Aorta (tissue), 5 donors: ENCODE measurements at places on chromosomes 5 and 9. TPM values are rescaled to one million over a fixed set of nuclear protein-coding genes. Genes with fewer than 3 reads are reported as not detected.
A peak's percentile ranks its signal among the peaks of the same experiment; 100 is the strongest.

Gene IL4
- not detected for total RNA-seq

- H3K4me1 ChIP-seq, result no peaks in the 10 kb centered on the region
- H3K27me3 ChIP-seq, result no peaks in the 10 kb centered on the region
- no peak overlapping the region for H3K27ac ChIP-seq
- no peak overlapping the region for H3K4me3 ChIP-seq
Observed at GRCh38 chr9:95880021-95880690, 4.7 kb downstream of the ERCC6L2 start.

Gene LCN1
- not detected for total RNA-seq

DNA sequence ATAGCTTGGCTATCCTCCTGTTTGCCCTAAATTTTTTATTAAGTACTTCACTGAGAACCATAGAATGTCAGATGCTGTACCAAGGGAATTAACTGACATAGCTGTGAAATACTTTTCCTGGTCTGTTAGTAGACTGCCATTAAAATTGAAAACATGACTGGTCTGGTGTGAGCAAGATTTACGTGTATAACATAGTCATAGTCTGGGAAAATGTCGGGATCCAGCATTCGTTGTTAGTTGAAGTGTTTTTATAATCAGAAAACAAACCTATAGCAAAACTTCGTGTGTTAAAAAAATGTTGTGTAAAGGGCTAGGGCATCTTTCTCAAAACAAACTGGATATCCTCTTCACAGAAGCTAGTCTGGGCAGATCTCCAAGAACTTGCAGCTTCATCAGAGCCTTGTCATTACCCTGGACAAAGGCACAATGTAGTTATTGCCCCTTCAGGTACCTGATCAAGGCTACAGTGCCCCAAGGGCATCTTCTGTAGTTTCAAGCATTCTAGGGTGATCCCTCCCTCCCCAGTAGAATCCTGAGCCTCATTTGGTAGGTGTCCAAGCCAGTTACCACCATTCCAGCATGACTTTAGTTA, 454.2 kb upstream of the SGCD start:
- H3K4me3 ChIP-seq, result no peak overlapping the region
- no peaks in the 10 kb centered on the region for H3K4me1 ChIP-seq
- no peak overlapping the region for H3K27ac ChIP-seq
- no peaks in the 10 kb centered on the region for H3K36me3 ChIP-seq
- no peaks in the 10 kb centered on the region for H3K27me3 ChIP-seq

- DNase-seq, result no peak
- no peaks in the 10 kb centered on the region for H3K4me1 ChIP-seq
- no peaks in the 10 kb centered on the region for H3K27me3 ChIP-seq
- no peaks in the 10 kb centered on the region for H3K36me3 ChIP-seq
- H3K27ac ChIP-seq, result no peak overlapping the region
- no peak overlapping the region for H3K4me3 ChIP-seq
Observed at GRCh38 chr9:71302776-71303175, 181.4 kb upstream of the TRPM3 start.

- no peak overlapping the region for H3K4me3 ChIP-seq
- H3K27me3 ChIP-seq, result no peaks in the 10 kb centered on the region
- no peak overlapping the region for H3K27ac ChIP-seq
- H3K36me3 ChIP-seq, result peaks cover 2% of the 10 kb centered on the region
- no peak for DNase-seq
- H3K4me1 ChIP-seq, result no peaks in the 10 kb centered on the region
Observed at GRCh38 chr9:114349713-114350480, 20.2 kb downstream of the ORM2 start.

DNA sequence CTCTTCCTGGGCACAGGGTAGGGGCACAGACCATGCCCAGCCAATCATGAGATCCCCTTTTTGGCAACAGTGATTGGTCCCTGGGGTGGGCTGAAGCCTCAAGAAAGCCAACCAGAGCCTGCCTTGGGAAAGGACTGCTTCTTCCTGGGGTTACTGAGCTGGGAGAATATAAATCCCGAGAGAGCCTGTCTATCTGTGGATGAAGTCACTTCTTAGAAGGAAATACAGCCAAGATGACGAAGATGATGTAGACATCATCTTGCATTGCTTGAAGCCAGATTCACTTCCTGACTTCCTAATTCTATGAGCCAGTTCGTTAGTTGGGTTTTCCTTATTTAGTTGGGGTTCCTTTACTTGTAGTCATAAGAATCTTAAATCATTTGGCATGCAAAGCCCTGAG, 50.1 kb upstream of the PWWP2A start:
- no peaks in the 10 kb centered on the region for H3K27me3 ChIP-seq
- no peaks in the 10 kb centered on the region for H3K36me3 ChIP-seq
- no peak for DNase-seq
- H3K4me1 ChIP-seq, result no peaks in the 10 kb centered on the region
- H3K27ac ChIP-seq, result peak overlapping the region; percentile 23

Gene OMD
- 43.3 TPM for total RNA-seq

DNA sequence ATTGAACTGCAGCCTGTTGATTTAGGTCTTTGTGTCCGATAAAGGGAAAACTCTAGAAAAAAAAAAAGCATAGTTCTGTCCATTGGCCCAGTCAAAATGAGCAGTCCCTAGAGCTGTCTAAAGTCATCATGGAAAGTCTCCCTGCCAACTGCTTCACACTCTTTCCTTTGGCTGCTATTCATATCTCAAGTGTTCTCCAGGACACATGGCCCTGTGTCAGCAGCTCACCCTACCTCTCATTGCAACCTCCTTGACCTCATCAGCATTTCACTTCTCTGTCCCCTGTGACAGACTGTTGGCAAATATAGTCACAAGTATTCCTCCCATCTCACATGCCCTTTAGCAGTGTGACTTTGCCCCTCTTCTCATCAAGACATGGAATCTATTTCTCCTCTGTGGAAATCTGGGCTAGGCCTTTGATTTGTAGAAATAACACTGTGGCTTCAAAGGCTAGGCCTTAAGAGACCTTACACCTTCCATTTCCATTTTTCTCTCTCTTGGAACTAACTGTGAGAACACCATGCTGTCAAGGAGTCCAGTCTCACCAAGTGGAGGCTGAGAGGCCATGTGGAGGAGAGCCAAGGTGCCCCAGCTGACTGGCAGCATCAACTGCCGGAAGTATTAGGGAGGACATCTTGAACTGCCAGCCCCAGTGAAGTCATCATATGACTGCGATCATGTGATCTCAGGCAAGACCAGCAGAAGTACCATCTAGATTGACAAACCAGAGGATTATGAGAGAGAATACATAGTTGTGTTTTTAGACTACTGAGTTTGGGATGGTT, 149.4 kb upstream of the TARS1 start:
- DNase-seq, result no peak
- H3K4me1 ChIP-seq, result no peaks in the 10 kb centered on the region
- H3K4me3 ChIP-seq, result no peak overlapping the region
- peak overlapping the region; percentile 73 for H3K27ac ChIP-seq

Gene SLC6A3
- total RNA-seq, result 0.30 TPM

DNA sequence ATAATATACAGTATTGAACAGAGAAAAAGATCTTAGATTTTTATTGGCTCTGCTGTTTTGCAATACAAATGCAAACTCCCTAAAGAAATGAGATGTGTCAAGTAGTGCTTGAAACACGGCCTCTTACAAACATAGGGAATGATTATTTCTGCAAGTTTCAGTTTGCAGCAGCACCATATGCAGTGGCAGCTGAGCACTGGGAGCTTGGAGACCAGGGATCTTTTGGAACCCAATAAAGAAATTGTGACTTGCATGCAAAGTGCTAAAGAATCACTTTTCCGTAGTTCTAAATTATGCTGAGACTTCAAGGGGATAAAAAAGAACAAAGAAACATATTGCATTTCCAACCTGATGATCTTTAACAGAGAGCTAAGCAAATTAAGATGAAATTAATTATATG, 674.6 kb upstream of the ZNF608 start:
- no peaks in the 10 kb centered on the region for H3K4me1 ChIP-seq
- H3K27me3 ChIP-seq, result no peaks in the 10 kb centered on the region
- H3K4me3 ChIP-seq, result no peak overlapping the region
- H3K27ac ChIP-seq, result no peak overlapping the region
- no peak for DNase-seq

Gene PHF24
- 0.88 TPM for total RNA-seq

DNA sequence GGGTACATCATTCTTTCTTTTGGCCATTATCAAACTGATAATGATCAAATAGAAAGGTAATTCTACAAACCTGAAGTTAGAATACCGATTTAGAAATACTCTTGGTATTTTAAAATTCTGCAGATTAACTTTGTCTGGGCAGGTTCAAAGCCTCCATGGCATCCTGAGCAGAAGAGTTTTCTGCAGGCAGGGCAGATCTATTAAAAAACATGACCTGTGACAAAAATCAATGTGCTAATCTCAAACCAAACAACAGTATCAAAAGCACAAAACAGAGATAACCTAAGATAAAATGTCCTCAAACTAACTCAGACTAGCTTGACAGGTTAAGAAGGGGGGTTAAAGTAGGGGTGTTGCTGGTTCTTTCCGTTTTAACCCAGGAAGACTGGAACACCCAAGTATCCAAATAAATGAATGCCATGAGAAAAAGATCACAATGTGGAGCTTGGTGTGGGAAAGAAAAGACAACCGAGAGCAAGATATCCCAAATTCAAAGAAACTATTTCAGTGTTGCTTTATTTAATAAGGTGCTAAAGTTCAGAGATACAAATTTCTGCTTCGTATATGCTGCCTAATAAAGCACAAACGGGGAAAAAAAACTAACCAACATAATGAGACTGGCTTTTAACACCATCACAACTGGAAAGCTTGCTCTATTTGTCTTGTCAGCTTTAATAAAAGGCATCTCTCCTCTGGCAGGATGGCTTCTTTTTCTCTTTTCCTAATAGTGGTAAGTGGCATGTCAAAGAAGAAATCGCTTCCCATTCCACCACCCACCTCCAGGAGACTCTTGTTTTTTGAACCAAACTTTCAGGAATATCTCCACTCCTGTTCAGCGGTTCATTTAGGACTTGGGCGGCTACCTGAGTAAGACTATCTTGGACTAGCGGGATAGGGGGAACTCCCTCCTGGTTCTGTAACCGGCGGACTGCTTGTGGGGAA, 2.3 kb downstream of the EFNA5 start:
- H3K36me3 ChIP-seq, result no peaks in the 10 kb centered on the region
- no peaks in the 10 kb centered on the region for H3K4me1 ChIP-seq
- DNase-seq, result no peak
- peak overlapping the region; percentile 85 for H3K4me3 ChIP-seq
- no peaks in the 10 kb centered on the region for H3K27me3 ChIP-seq

- no peaks in the 10 kb centered on the region for H3K36me3 ChIP-seq
- no peak for DNase-seq
- no peak overlapping the region for H3K4me3 ChIP-seq
Observed at GRCh38 chr5:177440211-177440989, 6.2 kb upstream of the PRR7 start.

GRCh38 chr9:85859765-85860164, 81.2 kb upstream of the NAA35 start:
- DNase-seq, result no peak
- peaks cover 6% of the 10 kb centered on the region for H3K36me3 ChIP-seq
- no peaks in the 10 kb centered on the region for H3K27me3 ChIP-seq
- peaks cover 1% of the 10 kb centered on the region for H3K4me1 ChIP-seq

DNA sequence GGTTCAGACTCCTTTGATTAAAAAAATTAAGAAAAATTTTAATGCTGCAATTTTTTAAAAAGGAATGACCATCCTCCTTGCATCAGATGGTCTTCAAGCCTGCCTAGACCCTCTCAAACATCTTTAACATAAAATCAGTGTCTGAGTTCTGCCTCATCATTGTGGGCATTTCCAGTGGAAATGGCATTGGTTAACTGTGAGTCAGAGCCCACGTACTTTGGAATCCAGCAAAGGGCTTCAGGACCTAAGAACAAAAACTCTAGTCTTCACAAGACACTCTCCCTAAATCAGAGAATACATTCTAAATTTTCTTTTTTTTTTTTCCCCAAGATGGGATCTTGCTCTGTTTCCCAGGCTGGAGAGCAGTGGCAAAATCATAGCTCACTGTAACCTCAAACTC, 9.4 kb upstream of the C5orf15 start:
- peaks cover 5% of the 10 kb centered on the region for H3K36me3 ChIP-seq
- DNase-seq, result no peak
- H3K27me3 ChIP-seq, result no peaks in the 10 kb centered on the region
- no peaks in the 10 kb centered on the region for H3K4me1 ChIP-seq

- H3K27ac ChIP-seq, result no peak overlapping the region
- H3K4me1 ChIP-seq, result no peaks in the 10 kb centered on the region
- no peak overlapping the region for H3K4me3 ChIP-seq
- H3K36me3 ChIP-seq, result no peaks in the 10 kb centered on the region
- no peaks in the 10 kb centered on the region for H3K27me3 ChIP-seq
Observed at GRCh38 chr5:100505984-100506670, 29.0 kb upstream of the FAM174A start.

- no peak overlapping the region for H3K4me3 ChIP-seq
- no peaks in the 10 kb centered on the region for H3K27me3 ChIP-seq
- no peaks in the 10 kb centered on the region for H3K36me3 ChIP-seq
- DNase-seq, result peak; percentile 60
- H3K4me1 ChIP-seq, result no peaks in the 10 kb centered on the region
Observed at GRCh38 chr5:76851728-76852369, 2.0 kb downstream of the S100Z start.

DNA sequence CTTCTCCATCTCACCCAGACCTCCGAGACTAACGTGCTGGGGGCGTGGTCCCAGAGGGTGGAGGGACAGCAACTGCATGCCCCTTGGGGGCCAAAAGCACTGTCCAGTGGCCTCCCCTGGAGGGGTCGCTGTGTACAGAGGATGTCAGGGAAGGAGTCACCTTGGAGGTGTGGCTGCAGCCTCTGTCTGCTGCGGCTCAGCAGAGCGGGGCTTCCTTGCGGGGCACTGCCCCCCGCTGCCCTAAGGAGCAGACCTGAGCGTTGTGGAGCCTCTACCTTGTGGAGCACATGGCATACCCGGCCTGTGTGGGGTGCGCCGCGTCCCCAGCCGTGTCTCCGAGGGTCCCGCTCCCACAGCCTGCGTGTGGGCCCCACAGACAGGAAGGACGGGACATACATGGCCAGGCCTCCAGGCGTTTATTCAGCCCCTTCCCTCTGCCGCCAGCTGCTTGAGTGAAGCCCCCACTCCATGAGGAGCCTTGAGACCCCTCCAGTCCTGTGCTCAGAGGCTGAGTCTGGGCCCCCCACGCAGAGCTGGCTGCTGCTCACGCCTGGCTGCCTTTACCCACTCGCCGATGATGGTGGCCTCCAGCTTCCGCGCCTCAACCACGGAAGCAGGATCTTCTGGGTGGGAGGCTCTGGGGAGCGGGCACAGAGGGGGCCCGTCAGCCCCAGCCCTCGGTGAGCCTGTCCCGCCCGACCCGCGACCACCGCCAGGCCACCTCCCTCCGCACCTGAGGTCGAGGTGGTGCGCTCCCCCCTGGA, 4.2 kb downstream of the DPP7 start:
- H3K4me3 ChIP-seq, result no peak overlapping the region
- peaks cover 8% of the 10 kb centered on the region for H3K36me3 ChIP-seq
- no peaks in the 10 kb centered on the region for H3K27me3 ChIP-seq
- no peak overlapping the region for H3K27ac ChIP-seq
